Stimulated activated CD8-positive, alpha-beta memory T cell treated with anti-CD3 and anti-CD28 coated beads, Interleukin-4, amount 100 ng/mL, for 4 hours (primary cell): ENCODE measurements at places on chromosomes 7 and 10.

DNA sequence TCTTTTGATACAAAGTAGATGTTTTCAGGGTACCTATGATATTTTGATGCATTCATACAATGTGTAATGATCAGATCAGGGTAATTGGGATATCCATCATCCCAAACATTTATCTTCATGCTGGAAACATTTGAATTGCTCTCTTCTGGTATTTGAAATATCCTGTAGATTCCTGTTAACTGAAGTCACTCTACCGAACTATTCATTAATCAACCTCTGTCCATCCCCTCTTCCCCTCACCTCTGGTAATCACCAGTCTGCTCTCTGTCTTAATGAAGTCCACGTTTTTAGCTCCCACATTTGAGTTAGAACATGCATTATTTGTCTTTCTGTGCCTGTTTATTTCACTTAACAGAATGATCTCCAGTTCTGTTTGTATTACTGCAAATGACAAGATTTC, 11.3 kb downstream of the MTG1 start:
- DNase-seq = no peak

- no peak for DNase-seq
These were observed 868 bp downstream of the RFC2 start for GRCh38 chr7:74253331-74253730.

- DNase-seq = no peak
These were observed 68.5 kb upstream of the SHH start for GRCh38 chr7:155880721-155881120.

DNA sequence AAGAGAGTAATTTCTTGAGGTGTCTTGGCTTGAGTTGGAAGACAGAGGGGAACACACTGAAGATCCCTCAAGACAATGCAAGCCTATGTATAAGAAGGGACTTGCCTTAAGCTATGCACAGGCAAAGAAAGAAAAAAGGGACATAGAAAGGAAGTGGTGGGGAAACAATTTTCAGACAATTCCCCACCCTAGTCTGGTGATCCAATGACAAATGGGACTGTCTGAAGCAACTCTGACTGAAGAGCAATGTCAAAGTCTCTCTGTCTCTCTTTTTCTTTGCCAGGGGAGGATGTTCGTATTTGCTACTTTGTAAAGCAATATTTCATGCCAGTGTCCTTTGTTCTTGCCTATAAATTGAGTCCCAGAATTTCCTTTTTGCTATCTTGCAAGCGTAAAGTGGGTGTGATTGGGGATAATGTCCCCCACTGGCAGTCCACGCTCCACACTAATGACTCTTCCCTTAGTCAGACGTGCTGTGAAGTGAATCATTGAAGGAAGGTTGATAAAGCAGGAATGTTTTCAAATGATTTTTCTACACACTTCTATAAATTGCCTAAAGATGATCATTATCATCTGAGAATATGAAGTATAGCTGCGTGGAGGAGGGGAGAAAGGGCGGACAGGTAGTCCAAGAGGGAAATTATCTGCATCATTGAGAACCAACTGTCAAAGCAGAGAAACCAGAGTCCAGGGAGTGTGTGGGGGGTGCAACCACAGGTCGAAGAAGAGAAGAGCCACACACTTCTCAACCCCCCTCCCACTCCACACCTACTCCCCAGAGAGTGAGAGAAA, 243.8 kb upstream of the ETV1 start:
- no peak for DNase-seq

- no peak for DNase-seq
These were observed 4.7 kb downstream of the PPA1 start for GRCh38 chr10:70228491-70228890.

DNA sequence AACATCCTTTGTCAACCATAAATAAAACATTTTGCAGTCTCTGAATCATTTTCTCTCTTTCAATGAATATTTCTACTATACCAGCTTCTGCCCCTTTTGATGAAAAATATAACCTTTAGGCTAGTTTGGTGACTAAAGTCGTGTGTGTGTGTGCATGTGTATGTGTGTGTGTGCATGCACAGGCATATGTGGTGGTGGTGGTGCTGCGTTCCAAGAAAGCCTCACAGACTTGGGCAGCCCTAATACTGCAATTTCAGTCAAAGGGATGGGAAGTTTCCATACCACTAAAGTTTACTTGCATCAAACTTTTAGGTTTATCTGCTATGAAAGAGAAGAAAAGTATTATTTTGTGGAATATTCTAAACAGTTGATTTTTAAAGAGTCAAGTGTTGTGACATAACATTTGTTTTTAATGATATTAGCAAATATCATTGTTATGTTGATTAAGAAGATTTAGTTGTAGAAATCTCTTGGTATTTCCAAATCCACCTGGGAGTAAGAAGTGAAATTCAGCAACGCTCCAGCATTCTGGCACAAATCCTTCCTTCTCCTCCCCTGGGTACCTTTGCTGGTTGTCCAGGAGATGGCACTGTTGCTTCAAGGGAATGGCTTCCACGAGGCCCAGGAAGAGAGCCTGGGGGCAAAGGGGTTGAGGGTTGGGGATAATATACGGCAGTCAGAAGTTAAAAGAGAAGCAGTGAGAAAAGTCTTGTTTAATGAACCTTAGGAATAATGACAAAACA, 41.5 kb downstream of the ASB4 start:
- no peak for DNase-seq

DNA sequence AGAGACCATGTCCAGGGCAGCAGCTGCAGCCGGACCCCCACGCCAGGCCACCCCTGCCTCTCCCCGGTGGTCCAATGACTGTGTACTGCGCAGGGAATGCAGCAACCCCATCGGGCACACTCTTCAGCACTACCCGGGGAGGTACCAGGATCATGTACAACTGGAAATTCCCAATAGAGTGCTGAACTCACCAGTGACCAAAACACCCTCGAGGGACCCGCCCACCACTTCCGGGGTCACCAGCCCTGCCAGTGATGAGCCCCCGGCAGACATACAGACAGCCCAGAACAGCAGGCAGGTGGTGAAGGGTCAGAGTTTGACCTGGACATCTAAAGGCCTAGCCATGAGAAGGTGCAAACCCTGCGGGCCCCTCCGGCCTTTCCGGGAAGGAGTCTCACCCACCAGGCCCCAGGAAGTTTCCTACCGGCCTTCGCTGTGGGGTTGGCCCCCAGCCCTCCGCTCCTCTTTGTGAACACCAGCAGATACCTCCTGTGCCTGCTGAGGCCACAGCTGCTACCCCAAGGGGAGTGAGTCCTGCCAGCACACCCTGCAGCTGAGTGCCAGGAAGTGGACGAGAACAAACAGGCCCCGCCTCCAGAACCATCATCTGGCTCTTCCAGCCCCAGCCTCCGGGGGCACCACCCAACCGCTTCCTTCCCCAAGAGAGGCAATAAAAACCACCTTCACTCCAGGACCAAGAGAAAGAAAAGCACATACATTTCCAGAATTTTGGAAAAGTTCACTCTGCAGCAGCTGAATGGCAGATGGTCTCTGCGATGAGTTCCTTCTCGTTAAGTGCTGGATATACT, 5.0 kb upstream of the ANKRD61 start:
- DNase-seq = peak; percentile 24

GRCh38 chr10:1938317-1938716, 201.0 kb upstream of the ADARB2 start:
- peak; percentile 12 for DNase-seq

DNA sequence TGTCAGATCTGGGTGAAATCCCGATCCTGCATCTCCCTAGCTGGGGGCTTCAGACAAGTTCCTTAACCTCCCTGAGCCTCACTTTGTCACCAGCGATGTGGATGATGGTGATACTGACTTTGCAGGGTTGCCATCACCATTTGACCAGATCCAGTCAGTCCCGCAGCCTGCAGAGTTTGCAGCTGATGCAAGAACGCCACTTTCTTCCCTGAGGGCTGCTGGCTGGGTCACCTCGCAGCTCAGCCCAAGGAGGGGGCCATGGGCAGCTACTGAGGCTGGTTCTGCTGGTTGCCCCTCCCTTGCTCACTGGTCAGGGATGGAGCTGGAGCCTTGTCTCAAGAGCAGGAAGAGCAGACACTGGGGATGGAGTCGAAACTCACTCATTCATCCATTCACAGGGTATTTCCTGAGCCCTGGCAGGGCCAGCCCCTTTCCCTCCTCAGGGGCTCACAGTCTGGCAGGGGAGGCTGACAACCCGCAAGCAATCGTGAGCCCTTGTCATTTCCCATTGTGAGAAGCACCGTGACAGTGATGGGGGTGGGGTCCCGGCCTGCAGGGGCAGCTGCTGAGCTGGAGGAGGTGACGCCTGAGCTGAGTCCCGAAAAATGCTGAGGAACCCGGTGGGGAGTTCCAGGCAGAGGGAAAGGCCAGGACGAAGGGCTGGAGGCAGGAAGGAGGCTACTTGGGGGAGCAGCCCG, 111.1 kb upstream of the TCF7L2 start:
- no peak for DNase-seq

DNA sequence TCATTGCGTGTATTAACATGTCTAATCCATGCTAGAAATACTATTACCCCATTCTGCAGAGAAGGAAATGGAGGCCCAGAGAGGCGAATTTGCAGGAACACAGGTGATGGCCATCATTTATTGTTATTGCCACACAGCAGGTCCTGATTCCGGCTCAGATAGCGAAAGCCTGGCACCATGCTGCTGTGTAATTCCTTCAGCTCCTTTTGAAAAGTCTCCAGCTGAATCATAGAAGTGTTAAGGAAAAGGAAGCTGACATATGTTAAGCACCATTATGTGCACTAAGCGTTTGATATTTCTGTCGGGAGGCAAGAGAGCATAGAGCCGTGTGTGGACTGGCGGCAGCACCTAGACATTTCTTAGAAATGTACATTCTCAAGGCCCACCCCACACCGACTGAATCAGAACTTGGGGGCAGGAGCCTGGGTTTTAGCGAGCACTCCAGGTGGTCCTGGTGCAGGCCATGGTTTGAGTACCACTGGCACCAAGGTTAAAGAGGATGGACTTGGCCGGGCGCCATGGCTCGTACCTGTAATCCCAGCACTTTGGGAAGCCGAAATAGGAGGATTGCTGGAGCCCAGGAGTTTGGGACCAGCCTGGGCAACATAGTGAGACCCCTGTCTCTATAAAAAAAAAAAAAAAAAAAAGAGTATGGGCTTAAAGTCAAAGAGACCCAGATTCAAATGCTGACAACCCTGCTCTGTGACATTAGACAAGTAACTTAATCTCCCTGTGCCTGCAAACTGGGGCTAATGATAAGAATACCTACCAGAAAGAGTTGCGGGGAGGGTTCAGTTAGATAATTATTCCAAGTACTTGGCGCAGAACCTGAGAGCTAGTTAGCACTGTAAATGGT, 52.2 kb downstream of the UNC5B start:
- DNase-seq = no peak

GRCh38 chr7:145795132-145795531, 321.5 kb upstream of the CNTNAP2 start:
- DNase-seq = no peak

DNA sequence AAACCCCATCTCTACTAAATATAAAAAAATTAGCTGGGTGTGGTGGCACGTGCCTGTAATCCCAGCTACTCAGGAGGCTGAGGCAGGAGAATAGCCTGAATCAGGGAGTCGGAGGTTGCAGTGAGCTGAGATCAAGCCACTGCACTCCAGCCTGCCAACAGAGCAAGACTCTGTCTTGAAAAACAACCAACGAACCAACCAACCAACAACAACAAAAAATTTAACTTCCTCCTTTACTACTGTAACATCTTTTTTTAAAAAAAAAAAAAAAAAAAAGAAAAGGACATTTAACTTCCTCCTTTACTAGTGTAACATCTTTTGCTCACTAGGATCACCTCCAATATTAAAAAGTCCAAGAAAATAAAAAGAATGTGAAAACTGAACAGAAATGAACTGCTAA, 92.3 kb upstream of the TMEM168 start:
- no peak for DNase-seq

- DNase-seq = no peak
These were observed 90.6 kb downstream of the PLCE1 start for GRCh38 chr10:94084344-94084743.

DNA sequence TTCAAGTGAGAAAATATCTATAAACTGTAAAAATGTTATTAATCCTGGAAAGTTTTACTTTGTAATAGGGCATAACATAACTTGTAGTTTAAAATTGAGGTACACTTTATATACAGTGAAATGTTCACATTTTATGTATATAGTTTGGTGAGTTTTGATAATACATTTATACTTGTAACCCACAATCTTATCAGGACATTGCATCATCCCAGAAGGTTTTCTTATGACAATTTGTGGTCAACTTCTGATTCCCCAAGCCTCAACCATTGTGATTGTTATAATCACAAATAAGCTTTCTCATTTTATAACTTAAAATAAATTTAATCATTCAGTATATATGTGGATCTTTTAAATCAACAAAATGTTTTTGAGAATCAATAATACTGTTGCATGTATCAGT, 151.1 kb downstream of the TFPI2 start:
- no peak for DNase-seq

- DNase-seq = no peak
These were observed 16.1 kb upstream of the CDK14 start for GRCh38 chr7:90580051-90580450.
